ENCODE measurements at places on chromosomes 6 and 20.

DNA sequence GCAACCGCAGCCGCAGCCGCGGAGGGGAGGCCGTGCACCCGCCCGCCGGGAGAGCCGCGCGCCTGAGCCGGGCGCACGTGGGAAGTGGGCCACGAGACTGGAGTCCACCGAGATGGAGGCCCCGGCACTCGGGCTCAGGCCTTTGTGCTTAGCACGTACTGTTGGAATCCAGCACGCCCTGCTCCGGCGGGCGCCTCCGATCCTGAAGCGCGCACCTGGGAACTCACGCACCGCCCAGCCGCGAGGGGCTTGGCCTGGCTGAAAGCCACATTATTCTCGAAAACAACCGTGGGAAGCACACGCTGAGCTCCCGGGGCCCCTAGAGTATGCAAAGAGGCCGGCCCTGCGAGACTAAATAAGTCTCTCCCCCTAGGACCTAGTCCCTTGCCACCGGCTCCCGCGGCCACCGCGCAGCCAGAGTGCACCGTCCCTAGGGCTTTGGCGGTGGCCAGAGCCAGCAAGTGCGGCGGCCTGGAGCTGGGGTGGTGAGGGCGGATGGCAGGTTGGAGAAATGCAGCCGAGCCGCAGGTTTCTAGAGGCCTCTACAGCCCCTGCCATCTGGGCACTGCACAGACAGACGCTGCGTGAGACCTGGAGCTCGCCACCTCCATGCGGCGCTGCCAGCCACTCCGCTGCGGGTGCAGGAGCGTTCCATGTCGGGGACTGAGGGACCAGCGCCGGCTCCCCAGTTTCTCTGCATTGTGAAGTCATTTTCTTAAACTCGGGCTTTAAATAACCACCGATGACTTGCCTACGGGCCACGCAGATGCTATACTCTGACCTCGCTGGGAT is 42.0 kb upstream of the LY86 start:
- DNase-seq, result no peak

DNA sequence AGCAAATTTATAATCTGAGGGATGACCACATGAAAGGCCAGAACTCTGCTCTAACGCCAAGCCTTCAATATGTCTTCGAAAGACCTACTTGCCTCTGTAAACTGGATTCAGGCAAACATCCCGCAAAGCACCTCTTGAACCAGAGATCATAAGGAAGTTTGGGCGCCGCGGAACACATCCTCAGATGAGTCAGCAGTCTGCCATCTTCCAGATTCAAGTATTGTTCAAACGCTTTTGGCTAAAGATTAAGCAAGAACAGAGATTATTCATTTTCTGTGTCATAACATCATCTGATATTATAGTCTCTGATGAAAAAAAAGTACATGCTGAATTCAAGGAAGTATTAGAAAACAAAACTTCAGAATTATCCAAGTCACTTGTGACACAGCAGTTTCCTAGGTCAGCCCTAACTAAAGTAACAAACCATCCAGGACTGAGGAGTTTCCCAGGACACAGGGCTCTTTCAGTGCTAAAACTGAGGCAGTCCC is 20.8 kb downstream of the TBC1D7 start:
- no peak for DNase-seq

DNA sequence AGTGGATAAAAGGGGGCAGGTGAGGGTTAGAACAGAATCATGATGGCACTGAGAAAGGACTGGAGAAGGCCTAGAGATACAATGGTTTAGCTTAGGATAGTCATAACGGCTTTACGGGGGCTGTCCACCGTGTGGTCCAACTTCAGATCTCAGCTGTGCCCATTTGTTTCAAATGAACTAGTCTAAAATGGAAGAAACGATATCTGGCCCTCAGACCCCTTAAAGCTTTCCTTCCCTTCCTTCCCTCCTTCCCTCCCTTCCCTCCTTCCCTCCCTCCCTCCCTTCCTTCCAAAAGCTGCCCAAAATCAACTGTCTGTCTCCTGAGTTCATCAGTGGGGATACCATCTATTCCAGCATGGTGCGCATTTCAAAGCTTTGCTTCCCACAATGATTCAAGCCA is 27.9 kb downstream of the TRAM2 start:
- no peak for DNase-seq

- DNase-seq, result no peak
Observed at GRCh38 chr6:55033016-55033546, 141.2 kb upstream of the HCRTR2 start.

DNA sequence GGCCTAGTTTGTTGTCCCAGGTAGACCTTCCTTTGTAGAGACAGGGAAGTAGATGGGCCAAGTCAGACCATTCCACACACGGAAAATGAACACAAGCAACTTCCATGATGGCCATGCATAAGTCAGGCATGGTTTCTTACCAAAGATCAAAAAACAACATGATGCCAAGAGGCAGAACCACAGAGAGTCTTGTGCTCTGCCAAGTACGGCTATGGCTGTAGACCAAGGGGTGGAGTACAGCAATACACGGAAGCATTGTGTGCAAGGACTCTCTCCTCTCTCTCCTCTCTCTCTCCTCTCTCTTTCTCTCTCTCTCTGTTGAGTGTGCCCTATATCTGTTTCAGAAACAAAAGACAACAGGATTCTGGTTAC is 4.8 kb upstream of the DUSP22 start:
- no peak for DNase-seq

GRCh38 chr6:35876902-35877301 is 44.0 kb downstream of the SRPK1 start:
- DNase-seq, result no peak

- no peak for DNase-seq
Observed at GRCh38 chr6:90643381-90643780, 56.5 kb upstream of the MAP3K7 start.

DNA sequence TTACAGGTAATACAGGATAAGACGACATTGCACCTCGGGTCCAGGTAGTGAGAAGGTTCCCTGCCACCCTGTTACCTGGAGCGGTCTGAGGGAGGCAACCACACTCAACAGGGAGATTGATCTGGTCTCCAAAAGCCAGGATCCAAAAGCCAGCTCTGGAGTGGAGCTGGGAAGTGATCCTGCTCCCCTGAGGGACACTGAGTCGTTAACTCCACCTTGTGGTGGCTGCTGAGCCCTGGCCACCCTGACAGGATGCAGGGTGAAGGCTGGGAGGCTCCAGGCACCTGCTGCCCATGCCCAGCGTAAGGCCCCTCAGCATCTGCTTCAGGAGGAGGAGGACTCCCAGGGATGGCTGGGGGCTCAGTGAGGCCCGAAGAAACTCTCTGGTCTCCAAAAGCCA is 38.7 kb upstream of the SLC22A2 start:
- DNase-seq, result no peak

DNA sequence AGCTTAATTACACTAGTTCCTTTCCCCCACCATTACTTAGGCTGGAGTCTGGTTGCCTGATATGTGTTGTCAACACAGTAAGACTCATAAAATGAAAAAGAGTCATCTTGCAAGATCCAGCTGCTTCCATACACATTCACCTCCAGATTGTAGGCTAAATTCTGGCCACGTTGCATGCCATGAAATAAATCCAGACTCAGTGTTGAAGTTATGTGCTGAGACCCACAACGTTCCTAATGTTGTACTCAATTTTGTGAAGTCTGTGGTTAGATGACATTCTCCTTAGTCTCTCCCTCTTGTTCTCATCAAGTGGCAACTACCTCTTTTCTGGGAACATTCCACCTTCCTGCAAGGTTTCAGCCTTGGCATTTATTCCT is 212.3 kb downstream of the LMBRD1 start:
- DNase-seq, result no peak

- no peak for DNase-seq
Observed at GRCh38 chr6:35220711-35221110, 7.0 kb downstream of the SCUBE3 start.

- DNase-seq, result no peak
Observed at GRCh38 chr6:43767553-43768505, 2.2 kb upstream of the VEGFA start.

DNA sequence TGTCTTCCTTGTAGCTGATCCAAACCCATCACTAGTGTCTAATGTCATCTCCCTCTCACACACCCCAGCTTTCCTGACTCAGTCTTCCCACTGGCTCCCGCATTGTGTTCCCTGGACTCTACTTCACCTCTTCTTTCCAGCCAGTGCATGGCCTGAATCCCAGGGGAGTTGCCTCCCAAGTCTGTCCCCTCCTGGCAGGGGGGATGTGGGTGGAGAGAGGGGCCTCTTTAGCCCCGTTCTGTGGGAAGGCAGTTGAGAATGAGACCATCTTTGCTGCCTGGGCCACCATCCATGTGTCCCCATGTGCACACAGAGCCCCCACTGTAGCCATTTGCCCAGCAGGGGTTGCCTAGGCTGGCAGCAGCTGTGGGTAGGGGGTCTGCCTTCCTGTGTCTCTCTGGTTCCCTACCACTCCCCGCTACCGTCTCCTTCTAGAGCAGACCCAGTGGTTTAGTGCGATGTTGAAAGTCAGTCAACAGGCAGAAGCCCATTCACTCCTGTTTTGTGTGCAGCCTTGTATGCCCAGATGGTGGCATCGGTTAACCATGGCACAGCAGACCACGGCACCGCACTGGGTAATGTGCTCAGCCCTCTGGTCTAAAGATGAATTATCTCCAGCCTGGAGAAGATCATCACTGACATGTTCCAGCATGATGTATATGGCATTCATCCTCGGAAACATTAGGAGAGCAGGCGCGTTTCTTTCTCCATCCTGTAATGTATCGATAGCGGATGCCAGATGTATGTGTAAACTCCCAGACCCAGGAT is 178.8 kb upstream of the SNX9 start:
- peak; percentile 20 for DNase-seq

DNA sequence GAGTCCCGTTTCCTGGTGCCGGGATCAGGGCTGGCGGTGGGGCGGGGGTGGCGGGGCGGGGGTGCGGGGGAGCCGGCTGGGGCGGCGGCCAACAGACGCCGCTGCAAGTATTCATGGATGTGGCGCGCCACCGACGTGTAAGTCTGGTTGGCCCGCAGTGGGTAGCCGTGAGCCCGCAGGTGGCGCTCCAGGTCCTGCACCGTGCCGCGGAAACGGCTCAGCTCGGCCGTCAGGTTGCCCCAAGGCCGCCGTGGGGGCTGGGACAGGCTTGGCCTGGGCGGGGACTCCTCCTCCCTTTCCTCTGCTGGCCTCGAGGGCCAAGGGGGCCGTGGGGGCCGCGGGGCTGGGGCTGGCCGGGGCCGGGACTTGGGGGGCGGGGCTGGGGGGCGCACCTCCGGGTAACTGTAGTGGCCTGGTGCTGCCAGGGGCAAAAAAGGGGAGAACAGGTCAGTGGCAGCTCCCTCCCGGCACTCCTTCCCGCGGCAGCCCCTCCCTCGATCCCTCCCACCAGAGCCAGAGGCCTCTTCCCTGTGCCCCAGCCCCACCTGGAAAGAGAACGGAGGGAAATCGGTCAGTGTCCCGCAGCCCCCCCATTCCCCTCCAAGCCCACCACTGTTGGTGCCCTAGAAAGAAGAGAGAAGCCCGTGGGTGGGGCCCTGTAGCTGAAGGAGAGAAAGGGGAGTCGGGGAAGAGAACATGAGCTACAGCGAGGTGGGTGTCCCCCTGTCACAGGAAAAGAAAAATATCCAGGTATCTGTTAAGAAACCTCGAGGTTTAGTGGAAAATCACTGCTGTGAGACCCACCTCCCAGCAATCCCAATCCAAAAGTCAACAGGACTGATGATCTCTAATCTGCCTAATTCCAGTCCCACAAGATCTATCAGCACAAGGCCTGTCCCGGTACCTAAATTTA is 21.3 kb downstream of the TNXB start:
- peak; percentile 73 for DNase-seq

GRCh38 chr20:16415071-16416053 is 157.9 kb downstream of the KIF16B start:
- DNase-seq, result no peak

DNA sequence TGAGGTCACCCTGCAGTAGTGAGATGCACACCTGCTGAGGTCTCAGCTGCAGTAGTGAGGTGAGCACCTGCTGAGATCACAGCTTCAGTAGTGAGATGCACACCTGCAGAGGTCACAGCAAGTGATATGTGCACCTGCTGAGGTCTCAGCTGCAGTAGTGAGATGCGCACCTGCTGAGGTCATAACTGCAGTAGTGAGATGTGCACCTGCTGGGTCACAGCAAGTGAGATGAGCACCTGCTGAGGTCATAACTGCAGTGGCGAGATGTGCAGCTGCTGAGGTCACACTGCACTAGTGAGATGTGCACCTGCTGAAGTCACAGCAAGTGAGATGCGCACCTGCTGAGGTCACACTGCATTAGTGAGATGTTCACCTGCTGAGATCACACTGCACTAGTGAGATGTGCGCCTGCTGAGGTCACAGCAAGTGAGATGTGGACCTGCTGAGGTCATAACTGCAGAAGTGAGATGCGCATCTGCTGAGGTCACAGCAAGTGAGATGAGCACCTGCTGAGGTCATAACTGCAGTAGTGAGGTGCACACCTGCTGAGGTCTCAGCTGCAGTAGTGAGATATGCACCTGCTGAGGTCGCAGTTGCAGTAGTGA is 20.8 kb downstream of the ZDHHC14 start:
- DNase-seq, result no peak

DNA sequence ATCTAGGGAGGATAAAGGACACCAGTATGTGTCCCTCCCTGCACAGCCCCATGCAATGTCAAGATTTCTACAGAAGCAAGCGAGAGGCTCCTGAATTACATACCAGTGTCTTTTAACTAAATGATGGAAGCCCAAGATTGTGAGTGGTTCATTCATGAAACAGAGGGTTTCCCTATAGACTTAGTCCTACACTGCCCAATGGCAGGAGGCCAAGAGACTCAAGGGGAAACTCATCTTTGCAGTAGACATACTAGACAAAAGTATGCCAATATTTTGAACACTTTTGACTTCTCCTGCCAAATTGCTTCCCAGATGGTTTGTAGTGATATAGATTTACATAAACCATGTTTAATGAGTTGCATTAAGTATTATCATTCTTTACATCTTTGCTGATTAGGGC is 557.2 kb upstream of the JAG1 start:
- no peak for DNase-seq

- no peak for DNase-seq
Observed at GRCh38 chr20:10543480-10543879, 108.4 kb downstream of the SLX4IP start.

GRCh38 chr20:35697696-35698297 is 1.4 kb downstream of the NFS1 start:
- DNase-seq, result no peak

DNA sequence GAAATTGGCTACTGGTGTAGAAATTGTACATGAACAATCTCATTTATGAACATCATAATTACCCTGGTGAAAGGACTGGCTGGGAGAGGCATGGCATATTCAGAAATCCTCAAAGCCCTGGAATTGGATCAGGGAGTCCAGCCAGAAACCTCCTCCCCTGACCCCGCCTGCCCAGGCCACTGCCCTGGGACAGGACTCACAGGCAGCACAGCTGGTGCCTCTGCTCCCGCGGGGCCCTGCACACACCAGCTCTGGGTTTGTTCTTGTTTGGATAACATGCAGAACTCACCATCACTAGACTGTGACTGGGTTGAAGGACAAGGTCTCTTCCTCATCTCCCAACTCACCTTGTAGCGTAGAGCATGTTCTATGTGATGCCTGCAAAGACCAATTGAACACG is 56.2 kb downstream of the AGPAT4 start:
- no peak for DNase-seq

- peak; percentile 32 for DNase-seq
Observed at GRCh38 chr20:38961530-38962043, 557 bp upstream of the DHX35 start.

GRCh38 chr6:163405412-163406309 is 8.9 kb upstream of the QKI start:
- peak; percentile 5 for DNase-seq
